NCI-H1092 (cell line): ENCODE measurements at places on chromosomes 16 and 17.

DNA sequence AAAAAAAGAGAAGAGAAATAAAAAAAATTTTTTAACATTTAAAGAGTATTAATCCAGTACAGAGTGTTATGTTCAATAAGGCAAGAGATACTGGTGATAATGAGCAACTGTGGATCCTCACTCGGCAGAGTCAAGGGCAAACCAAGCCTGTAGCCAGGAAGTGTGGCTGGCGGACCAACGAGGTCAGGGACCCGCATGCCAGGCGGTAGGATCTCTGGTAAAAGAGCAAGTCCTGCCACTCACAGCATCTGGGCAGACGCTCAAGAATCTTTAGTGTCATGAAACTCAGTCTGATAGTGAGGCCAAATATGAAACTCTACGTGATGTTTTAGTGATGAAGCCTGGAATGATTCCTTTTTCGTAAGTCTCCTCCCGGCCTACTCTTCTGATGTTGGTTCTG, 8.3 kb upstream of the GEMIN4 start:
- no peak for DNase-seq

DNA sequence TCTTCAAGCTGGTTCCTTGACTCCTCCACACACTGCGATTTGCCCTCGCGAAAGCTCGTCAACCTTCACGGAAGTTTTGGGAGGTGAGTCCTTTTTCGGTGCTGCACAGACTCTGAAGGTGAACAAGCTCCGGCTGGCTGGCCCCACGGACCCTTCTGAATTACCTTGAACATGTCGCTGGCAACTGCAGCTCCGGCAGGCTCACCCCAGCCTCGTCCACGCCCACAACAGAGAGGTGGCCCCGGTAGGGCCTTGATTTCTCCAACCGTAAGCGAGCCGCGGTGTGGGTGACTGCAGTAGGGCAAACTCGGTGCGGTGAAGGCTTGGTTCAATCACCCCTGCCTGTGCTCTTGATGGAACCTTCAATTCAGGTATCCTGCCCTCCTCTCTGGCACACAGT, 1020.7 kb upstream of the GOT2 start:
- no peak for DNase-seq

GRCh38 chr16:78244131-78244895, 144.9 kb downstream of the WWOX start:
- DNase-seq: no peak

DNA sequence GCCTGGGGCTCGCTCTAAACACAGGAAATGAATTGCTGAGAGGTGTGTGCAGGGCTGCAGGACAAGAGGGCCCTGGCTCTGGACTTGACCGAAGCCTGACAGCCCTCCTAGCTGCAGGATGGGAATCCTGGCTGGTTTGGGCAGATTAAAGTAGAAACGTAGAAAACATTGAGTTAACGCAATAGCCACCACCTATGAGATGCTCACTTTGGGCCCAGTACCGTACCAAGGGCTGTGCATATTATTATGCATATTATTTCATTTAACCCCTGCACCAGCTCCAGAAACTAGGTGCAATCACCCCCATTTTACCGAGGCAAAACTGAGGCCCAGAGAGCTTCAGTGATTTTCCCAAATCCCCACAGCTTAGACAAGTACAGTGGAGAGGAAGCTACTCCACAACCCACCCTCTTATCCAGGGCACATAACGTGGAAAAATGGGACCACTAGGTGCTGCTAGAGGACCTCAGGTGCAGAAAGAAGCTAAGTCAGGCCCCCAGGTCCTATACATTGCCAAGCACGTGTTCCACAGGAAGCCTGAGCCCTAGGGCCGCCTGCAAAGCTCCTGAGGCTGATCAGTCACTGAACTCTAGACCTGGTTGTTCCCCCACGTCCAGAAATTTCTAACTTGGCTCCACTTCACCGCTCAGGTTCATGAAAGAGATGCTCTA, 79.2 kb downstream of the MYH11 start:
- peak; percentile 29 for DNase-seq

DNA sequence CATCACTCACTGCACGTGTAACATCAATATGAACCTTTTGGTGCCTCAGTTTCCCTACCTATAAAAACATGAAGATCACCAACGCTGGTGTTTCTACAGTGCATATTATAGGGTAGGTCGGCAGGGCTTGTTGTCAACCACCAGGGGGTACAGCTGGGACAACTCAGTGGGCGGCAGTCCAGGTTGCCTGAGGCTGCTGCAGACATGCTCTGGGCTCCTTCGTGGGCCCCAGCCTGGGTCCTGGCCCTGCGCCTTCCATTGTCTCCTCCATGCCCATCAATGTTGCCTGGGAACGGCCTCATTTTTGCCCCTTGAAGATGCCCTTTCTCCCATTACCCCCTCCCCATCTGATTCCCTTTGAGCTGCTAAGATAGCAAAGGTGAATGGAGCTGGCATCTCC, 89.8 kb downstream of the GSG1L start:
- no peak for DNase-seq

GRCh38 chr17:78397681-78398101, 19.2 kb downstream of the PGS1 start:
- DNase-seq: no peak

GRCh38 chr17:44279666-44280391, 11.9 kb upstream of the SLC4A1 start:
- DNase-seq: no peak

- no peak for DNase-seq
Measured at GRCh38 chr16:27847030-27847550, 216.4 kb downstream of the GSG1L start.

DNA sequence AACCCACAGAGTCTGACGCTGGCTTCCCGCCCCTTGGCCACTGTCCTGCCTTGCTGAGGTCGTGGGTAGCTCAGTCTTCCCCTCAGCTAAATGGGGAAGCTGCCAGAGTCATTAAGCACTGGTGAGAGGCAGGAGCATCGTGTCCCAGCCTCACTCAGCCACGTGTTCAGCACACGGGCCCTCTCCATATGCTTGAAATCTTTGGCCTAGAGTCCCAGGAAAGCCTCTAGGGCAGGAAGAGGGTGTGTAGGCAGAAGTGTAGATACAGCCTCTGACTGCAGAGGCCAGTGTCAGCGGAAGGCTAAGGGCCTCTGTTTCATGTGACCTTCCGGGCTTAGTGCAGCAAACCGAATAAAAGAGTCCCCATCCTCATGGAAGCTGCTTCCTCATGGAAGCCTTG, 4.1 kb downstream of the DHODH start:
- DNase-seq: no peak

GRCh38 chr16:88650749-88651275, at the start of gene CYBA:
Gene CYBA (minus strand): TSS chr16:88651053. CDS start chr16:88651013, 40 bp downstream.
- DNase-seq: no peak

GRCh38 chr16:88634141-88634993, 4.0 kb upstream of the IL17C start:
- DNase-seq: no peak

GRCh38 chr16:31513126-31513525, 4.9 kb upstream of the RUSF1 start:
- no peak for DNase-seq

- no peak for DNase-seq
Measured at GRCh38 chr16:12320298-12320706, 343.8 kb downstream of the SNX29 start.

DNA sequence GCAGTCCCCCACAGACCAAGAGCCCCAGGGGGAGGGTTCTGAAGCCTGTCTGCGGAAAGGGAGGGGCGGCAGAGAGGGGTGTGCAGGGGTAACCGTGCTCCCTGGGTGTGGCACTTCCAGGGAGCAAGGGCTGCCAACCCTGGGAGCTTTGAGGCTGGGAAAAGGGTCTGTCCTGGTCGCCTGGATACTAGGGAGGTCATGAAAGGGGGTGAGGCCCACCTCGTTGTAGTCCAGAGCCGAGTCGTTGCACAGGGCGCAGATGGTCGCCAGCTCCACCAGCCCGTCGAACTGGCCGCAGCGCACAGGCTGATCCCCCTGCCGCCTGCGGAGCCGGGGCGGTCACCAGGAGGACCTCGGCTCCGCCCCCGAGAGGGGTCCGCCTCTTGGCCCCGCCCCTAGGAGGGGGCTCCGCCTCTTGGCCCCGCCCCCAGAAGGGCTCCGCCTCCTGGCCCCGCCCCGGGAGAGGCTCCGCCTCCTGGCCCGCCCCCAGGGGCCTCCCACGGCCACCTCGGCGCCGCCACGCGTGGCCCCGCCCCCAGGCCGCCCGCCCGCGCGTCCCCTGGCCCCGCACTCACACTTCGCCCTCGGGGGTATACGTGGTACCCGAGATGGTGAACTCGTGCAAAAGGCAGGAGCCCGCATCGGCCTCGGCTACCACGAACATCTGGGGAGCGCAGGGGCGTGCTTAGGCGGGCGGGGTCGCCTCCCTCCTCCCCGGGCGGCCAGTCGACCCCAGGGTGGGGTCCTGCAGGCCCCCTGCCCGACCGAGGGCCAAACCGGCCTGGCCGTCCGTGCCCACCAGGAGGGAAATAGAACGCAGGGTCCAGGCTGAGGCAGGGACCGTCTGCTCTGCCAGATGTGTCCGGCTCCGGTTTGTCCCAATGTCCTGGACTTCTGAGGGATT, 19.5 kb downstream of the ATP2A3 start:
- DNase-seq: no peak

GRCh38 chr17:28811651-28812090, 30.9 kb downstream of the FAM222B start:
- DNase-seq: no peak

GRCh38 chr16:74743668-74744299, 30.8 kb downstream of the FA2H start:
- DNase-seq: no peak

GRCh38 chr17:81404558-81405165, 9.4 kb downstream of the BAHCC1 start:
- no peak for DNase-seq

GRCh38 chr16:10613785-10614485, 33.5 kb upstream of the EMP2 start:
- no peak for DNase-seq

- no peak for DNase-seq
Measured at GRCh38 chr17:15920758-15921239, 24.1 kb upstream of the ADORA2B start.

- no peak for DNase-seq
Measured at GRCh38 chr17:59002848-59003247, 103.8 kb downstream of the TRIM37 start.

DNA sequence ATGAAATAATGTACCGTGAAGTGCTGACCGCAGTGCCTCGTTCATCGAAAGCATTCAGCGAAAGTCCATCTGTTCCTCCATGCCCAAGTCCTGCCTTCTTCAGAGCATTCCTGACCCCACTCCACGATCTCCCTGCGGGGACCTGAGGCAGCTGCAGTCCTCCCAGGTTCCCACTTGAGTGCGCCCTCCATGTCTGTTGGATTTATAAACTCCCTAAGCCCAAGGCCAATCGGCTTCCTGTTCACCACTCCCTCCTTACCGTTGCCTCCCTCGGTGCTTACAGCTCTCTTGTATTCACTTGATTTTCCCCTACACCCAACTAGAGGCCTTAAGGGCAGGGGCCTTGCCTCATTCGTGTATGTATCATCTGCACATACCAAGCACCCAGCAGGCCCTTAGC, 2.8 kb downstream of the RAD51D start:
- no peak for DNase-seq

DNA sequence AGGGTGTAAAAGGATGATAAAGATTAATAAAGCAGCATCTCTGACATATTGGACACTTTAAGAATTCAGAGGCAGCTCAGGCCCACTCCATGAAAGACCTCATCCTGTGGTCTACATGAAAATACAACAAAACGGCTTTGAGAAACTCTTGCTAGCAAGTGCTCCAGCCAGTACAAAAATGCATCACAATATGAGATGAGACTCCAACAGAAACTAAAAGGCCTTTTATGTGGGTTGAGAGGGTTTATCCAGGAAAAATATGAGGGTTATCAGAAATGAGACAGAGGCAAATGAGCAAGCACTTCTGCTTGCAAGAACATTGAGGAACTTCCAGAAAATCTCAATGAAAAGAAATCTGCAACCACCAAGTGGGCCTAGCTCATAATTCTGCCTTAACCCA, 65.7 kb downstream of the LITAF start:
- no peak for DNase-seq

DNA sequence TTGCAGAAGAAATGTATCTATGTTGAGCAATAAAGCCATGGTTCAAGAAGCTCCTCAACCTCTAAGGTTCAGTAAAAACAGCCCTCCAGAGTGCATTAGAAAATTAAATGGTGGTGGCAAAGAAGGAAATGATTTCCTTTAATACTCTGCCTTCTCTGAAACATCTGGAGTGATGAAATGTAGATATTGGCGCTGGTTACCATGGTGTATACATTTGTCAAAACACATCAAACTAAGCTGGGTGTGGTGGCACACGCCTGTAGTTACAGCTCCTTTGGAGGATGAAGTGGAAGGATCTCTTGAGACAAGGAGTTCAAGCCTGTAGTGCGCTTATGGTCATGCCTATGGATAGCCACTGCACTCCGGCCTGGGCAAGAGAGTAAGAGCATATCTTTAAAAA, 6.0 kb downstream of the CAPNS2 start:
- no peak for DNase-seq

DNA sequence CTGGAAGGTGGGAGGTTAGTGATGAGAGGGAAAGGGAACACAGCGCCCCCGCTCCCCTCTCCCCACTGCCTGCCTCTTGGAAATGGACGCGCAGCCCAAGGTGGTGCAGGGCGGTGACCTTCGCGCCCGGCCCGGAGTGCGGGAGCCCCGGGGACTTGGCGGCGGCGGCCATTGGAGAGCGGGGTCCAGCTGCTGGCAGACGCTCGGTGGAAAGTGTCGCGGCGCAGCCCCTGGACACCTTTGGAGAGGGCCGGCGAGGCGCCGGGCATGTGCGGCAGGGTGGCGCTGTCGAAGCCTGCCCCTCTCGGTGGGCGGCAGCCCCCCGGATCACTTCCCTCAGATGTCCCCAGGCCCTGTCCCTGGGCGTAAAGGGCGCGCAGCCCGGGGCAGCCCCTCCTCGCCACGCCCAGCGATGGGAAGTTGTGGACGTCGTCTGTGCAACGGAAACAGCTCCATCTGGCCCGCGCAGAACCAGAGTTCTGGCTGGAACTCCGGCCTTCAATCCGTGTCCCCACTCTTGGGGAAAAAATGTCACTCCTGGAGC, 16.7 kb downstream of the SALL1 start:
- DNase-seq: no peak

GRCh38 chr17:39547713-39548478, 59.8 kb downstream of the NEUROD2 start:
- DNase-seq: no peak
